ENCODE measurements at places on chromosomes 3 and 15.
A peak's percentile ranks its signal among the peaks of the same experiment; 100 is the strongest.

DNA sequence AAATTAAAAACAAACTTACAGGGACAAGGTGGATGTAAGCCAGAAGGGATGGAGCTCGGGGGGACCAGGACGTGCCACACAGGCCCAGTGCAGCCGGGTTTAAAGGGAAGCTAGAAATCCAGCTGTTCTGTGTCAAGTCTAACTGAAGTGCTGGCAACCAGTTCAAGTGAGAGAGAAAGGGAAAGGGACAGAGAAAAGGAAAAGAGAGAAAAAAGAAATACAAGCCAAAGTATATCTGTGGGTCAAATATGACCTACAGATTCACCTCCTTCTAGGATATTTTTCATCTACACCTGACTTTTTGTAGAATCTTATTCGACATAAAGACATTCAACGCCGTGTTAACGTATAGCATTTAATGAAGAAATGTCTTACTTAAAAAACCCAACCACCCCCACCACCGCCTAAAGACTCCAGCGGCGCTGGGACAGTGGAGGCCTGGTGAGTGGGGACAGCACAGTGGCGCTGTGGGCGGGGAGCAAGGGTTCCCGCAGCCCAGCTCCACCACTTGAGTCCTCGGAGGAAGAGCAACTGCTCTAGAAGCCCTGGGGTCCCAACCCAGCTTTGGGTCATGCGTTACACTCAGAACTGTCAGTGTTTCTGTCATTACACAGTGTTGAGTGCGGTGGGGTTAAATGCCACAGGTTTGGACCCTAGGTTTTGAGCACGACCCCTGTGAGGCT lies 62.3 kb downstream of the CHSY1 start:
- no peak for DNase-seq

GRCh38 chr3:194541483-194541882 lies 54.7 kb upstream of the ATP13A3 start:
- DNase-seq: no peak

DNA sequence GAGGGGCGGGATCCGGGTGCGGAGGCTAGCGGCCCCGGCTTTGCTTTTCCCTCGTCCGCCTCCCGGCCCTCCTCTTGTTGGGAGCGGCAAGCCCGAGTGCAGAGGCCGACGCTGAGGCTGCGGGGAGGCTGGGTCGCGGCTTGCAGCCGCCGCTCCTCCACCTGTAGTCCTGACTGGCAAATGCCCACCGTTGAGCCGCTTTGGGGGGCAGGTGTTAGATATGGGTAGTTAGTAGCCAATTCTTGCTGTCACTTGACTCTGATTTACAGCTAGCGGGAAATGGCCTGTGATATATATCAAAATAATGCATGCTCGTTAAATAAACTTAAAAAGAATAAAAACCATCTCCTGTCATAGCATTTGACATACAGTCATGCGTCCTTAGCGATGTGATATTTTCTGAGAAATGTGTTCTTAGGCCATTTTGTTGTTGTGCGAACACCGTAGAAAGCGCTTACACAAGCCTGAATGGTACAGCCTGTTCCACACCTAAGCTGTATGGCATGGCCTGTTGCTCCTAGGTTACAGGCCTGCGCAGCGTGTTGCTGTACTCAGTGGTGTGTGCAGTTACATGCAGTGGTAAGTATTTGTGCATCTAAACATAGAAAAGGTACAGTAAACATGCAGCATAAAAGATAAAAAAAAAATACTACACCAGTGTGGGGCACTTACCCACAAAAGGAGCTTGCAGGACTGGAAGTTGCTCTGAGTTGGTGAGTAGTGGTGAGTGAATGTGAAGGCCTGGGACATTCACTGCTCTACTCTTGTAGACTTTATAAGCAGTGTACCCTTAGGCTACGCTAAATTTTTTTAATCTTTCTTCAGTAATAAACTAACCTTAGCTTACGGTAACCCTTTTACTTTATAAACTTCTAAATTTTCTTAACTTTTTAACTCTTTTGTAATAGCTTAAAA lies 873 bp downstream of the CAPN7 start:
- DNase-seq: peak; percentile 8

DNA sequence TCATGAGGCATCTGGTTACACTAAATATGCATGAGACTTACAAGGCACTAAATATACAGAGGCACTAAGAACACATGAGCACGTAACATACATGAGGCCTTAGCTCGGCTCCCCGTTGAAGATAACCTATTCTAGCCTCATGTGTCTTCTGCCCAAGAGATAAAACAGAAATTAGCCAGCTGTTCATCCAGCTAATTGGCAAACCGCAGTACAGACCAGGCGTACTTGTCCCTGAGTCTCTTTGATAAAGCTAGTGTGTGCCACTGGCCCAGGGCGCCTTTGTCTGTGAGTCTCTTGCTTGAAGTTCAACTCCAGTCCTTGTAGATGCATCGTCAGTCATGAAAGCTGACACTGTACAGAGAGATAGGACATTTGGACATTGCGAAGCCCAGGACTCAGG lies 121.9 kb upstream of the SPATA12 start:
- DNase-seq: no peak

DNA sequence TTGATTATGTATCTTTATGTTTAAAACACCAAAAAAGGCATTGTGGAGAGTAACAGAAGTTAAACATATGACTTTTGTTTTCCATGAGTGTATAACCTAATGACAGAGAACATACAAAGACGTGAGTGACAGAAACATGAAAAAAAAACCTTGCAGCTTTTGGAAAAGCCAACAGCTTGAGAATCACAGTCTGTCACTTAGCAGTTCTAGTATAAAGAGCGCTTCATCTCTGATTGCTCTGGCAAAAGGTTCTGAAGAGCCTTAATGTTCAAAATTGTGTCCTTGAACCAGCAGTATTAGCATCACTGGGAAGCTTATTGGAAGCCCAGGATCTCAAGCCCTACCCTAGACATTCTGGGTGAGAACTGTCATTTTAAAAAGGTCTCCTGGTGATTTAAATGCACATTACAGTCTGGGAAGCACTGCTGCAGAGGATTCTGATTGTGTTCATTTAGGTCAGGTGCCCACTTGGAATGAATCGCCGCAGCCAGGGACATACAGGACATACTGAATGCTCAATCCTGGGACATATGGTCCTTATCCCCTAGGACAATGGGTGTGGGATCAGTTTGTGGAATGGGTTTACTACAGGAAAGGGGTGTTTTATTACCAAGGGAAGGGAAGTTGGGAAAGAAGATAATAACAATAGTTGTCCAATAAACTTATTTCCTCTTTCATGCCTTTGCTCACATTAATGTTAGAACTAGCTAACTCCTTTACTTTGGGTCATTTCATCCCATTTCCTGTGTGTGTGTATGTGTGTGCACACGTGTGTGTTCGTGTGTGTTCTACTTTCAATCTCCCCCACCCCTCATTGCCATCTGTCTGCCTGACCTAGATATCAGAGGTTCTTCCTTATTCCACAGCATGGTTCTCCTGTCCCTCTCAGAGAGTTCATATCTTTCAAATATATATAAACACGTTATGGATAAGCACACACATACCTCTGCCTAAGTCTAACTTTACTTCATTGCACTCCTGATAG lies 55.0 kb downstream of the LRRC49 start:
- DNase-seq: no peak

DNA sequence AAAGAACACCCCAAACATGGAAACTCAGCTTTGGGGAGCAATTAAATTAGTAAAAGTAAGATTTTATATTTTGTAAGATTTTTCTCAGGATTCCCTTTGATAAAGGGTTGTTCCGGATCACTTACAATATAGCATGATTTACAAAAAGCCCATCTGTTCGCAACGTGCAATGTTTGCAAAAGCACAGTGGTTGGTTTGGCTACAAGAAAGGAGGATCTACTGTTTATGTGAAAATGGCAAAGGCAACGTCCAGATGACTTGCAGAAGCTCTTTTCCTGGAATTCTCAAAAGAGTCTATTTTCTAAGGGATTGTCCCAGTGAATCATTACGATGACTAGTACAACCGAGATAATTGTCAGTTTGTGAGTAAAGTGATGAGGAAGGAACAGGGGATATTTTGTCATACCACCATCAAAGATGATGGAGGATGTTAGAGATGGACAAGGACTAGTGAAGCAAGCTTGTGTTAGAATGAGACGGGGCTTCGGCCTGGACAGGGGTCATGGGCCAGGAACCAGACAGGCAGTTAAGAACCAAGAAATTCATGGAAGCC lies 71.6 kb downstream of the CRYGS start:
- no peak for DNase-seq

DNA sequence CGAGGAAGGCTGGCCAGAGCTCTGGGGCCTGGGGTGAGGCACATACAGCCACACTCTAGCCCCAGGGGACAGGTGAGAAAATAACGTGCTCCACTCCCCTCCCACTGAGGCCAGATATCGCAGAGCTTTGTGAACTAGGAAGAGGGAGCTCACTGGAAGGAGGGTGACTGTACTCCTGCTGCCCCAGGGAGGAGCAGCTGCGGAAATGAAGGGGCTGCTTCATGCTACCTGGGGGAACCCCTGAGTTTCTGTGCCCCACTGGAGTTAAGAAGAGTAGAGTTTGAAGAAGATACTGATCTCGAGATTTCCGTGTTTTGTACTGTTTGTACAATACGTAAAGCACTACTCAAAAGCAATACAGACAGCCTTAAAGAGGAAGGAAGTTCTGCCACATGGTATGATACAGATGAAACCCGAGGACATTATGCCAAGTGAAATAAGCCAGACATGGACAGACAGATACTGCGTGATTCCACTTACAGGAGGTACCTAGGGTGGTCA lies 44.6 kb downstream of the CMTM6 start:
- no peak for DNase-seq

DNA sequence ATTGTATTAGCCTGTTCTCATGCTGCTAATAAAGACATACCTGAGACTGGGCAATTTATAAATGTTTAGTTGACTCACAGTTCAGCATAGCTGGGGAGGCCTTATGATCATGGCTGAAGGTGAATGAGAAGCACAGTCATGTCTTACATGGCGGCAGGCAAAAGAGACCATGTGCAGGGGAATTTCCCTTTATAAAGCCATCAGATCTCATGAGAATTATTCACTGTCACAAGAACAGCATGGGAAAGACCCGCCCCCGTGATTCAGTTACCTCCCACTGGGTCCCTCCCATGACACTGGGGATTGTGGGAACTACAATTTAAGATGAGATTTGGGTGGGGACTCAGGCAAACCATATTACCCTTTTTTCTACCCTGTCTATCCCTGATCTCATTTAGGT lies 51.5 kb upstream of the MYZAP start:
- DNase-seq: no peak
